Amniotic epithelial cell (primary cell): ENCODE measurements at places on chromosomes 5 and 9.

DNA sequence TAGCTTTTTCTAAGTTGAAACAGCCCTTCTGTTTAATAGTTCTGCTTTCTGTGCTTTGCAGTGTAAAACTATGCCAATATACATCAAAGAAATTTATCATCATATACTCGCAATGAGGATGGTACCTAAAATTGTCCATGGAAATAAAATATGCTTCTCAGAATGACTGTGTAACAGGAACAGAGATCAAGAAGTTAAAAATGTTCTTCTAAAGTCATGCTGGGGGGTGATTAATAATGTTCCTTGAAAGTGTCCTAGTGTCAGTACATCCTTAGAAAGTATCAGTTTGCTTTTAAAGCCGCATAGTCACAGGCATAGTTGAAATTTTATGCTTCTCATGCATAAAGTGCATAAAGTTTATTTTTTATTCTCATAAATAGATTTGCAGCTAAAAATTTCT lies 4.0 kb upstream of the LRRC70 start:
- DNase-seq = no peak

GRCh38 chr9:84554069-84554664 lies 115.4 kb upstream of the NTRK2 start:
- DNase-seq = no peak

DNA sequence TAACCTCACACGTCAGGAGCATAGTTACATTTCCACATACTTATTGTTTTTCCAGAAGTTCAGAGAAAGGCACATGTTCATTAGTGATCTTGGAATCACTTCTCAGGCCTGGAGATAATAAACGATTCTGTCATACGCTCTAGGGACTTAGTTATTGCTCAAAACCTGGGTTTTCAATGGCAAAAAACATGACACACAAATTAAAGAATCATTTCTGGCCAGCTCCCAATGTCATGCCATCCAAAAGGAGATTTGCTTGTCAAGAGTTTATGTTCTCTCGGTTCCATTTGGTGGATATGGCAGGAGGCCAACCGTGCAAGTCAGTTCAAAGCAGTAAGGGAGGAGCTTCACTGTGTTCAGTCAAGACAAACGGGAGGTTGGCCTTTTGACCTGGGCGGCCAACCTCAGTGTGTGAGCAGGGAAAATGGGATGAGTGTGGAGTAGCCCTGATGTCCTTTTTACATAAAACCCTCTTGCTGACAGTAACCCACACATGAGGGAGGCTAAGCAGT lies 123.4 kb downstream of the NXNL2 start:
- DNase-seq = peak; percentile 29

GRCh38 chr9:137757613-137758029 lies 120.0 kb upstream of the CACNA1B start:
- DNase-seq = peak; percentile 64

- DNase-seq = no peak
These were observed 18.1 kb upstream of the RPL26L1 start for GRCh38 chr5:172941067-172941516.

DNA sequence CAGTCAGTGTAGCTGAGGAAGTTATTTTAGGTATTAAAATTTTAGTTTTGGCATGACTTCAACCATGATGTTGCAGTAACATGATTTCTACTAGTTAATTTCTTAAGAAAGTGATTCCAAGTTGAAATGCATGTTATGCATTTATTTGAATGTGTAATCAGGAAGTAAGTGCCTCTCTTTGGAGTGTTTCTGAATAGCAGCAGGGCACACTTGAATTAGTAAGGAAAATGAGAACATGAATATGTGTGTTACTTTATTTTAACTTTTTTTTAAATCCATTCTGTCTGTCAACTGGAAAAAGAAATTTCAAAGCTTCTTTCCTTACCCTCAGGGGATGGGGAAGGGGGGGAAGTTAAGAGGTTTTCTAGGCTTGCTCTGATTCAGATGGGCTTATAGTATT lies 40.4 kb downstream of the CTNNA1 start:
- DNase-seq = no peak

DNA sequence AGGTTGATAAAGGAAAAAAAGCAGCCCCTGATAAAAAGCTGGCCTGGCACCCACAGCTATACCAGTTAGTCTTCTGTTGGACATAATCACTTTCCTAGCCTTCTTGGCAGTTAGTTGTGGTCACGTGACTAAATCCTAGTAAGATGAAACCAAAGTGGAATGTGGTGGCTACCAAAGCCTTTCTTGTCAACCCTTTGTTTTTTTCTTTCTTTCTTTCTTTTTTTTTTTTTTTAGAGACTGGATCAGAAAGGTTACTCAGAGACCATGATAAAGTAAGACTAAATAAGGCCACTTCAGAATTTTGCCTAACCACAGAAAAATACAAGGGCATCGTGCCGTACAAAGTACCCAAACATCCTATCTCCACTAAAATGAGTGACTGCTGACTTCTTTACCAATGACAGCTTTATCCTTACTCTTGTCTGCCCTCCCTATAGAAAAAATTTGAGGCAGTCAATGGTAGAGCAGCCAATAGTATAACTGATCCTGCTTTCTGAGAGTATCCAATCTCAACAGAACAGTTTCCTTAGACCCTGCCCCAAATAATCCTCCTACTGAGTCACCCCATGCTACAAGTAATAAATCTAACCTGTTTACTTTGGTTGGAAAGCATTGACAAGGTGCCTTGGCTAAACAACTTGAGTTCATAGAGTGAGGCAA lies 14.2 kb upstream of the KIF27 start:
- peak; percentile 90 for DNase-seq

DNA sequence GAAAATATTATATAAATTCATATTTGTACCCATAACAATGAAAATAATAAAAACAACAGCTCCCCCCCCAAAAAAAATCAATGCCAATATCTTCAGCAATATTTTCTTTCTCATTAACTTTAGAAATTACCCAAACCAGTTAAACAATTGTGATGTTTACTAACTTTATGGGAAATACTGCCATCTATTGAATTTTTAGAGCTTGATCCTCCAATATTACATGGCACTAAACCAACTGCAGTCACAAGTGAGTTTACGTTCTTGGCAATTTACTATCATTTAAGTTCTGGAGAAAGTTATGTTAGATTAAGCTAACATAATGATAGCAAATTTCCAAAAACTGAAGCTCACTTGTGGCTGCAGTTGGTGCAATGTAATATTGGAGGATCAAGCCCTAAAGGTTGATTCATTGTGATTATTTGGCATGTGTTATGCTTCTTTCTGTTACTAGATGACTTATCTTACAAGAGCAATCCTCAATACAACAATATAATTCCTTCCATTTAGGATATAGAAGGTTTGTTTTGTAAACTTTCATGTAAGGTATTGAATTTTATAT lies 379.5 kb downstream of the CDH18 start:
- DNase-seq = peak; percentile 16

DNA sequence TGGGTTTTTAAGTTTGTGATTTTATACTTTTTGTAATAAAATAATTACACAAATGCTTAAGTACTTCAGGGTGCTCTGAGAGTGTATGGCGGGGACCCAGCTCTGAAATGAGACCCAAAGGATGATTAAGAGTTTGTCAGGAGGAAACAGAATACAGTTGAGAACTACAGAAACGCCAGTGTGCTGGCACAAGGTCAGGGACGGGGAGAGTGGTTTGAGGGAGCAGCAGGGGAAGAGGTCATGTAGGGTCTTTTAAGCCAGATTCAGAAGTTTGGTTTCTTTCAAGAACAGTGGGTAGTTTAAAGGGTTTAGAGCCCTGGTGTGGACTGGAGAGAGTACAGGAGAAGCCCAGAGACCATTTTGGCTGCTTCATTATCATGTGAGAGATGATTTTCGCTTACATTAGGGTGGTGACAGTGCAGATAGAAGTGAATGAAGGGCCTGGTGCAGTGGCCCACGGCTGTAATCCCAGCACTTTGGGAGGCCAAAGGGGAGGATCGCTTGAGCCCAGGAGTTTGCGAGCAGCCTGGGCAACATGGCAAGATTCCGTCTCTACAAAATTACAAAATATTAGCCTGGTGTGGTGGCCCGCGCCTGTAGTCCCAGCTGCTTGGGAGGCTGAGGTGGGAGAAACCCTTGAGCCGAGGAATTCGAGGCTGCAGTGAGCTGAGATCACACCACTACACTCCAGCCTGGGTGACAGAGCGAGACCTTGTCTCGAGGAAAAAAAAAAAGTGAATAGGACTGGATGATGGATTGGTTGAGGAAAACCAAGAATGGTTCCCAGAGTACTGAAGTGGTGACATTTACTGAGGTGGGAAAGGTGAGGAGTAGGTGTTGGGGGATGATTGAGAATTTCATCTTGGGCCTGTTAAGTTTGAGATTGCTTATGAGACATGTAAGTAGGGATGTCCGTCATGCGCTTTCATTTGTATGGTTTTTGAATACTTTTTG lies 1.4 kb upstream of the ETF1 start:
- no peak for DNase-seq

- DNase-seq = no peak
These were observed 502.0 kb downstream of the NR2F1-AS1 start for GRCh38 chr5:93079046-93079445.

DNA sequence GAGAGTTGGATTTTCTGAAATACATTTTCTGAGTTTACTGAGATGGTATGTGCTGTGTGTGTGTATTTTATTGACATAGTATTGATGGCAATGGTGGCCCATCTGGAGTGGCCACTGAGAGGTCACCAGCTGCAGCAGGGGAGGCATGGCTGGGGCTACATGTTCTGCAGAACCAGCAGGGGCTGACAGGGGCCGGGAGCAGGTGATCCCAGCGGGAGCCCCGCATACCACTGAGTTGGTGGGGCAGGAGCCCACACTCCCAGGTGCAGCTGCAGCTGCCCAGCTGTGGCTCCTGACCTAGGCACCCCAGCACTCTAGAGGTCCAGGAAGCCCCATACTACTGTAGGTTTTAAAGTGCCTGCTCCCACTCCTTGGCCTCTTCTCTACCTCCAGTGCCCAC lies 1044.2 kb upstream of the CDH9 start:
- DNase-seq = no peak

DNA sequence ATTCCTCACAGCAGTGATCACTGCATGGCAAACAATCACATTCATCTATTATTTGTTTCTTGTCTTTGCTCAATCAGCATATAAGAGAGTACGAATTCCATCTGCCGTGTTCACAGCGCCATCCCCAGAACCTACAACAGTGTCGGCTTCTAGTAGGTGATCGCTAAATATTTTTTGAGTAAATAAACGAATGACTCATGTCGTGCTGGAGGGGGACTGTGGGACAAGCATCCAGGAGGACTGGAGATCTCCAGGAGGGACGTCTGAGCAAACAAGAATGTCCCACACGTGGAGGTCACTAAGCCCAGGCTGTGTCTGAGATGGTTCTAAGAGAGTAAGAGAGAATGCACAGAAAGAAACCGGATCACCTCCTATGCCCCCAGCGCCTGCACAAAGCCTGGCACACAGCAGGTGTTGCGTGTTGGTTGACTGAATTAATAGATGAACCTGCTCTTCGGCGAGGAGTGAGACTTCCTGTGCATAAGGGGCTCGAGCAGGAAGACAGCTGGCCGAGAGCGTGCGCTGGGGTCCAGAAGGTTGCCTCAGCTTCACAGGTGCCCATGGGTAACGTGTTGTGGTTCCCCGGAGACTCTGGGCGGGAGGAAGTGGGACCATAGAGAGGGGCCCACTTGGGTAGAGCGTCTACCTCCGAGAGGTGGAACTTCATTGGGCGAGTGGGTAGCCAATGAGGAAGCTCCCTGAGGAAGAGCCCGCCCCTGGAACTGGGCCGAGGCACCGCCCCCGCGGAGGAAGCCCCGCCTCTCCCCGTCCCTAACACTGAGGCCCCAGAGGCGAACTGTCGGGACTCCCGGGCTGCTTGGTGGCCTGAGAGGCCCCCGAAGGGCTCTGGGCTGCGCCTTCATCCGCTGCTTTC lies 193.0 kb downstream of the MELK start:
- DNase-seq = peak; percentile 27

GRCh38 chr5:170221327-170221741 lies 11.5 kb upstream of the C5orf58 start:
- DNase-seq = peak; percentile 10

- DNase-seq = peak; percentile 5
These were observed 49.8 kb downstream of the FEM1C start for GRCh38 chr5:115494570-115495289.

DNA sequence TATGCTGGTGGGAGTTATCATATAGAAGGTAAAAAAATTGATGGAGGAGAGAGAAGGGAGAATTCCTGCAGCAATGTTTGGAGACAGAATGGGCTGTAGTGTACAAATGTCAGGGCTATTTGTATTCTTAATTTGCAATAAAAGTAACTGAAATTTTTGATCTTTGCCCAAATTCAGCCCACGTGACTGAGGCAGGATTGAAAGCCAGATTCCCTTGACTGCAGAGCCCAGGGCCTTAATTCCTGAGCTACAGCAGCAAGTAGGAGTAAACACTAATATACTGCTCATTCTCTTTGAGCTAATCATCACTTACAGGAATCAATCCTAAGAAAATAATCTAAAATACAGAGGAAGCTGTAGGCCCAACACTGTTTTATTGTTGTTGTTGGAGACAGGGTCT lies 5.2 kb upstream of the ANXA6 start:
- no peak for DNase-seq

- no peak for DNase-seq
These were observed 155.0 kb upstream of the DAB2 start for GRCh38 chr5:39579750-39580149.

- no peak for DNase-seq
These were observed 279.3 kb downstream of the ASTN2 start for GRCh38 chr9:117135501-117136098.

DNA sequence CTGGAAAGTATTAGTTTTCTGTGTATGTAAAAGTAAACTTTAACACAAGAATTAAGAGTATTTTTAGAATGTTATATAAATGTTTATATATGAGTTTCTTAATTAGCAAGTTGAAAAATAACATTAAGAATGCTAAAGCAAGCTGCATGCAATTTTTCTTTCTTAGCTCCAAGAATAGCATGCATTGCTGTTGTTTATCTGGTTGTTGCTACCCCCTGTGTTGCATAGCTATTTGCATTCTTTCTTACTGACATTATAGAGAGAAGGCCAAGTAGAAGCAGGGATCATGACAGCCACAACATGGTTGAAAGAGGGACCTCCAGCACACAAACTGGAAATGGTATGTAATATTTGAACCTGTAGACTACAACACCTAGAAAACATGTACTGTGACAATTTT lies 94.8 kb downstream of the ERCC6L2 start:
- DNase-seq = no peak

DNA sequence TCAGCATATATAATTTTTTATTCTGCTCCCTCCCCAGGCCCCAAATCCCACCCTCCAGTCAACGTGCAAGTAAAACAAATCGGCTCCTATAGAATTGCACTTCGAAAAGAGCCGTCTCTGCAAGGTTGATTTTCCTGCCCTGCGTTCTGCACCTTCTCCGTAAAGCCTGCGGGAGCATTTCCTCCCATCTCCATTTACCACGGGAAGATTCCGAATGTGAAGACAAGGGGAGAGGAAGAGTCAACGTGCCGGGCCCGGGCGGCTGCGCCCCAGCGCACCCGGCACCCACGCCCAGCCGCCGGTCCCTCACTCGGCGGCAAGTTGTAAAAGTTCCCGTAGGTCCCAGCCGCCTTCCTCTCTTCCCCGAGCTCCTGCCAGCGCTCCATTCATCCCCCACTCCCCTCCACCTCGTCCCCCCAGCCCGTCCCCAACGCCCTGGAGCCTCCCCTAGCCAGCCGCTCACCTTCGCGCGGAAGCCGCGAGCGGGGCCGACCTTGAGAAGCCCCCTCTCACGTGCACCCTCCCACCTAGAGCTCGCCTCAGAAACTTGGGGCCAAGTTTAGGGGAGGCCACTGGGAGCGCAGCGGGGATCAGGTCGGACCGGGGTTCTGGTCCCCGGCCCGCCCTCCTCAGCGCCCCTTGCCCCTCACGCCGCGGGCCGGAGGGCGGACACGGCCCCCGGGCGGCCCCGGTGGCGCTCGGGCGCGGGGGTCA lies 431 bp downstream of the BNC2 start:
- DNase-seq = no peak

GRCh38 chr9:123682746-123683145 lies 247.2 kb downstream of the DENND1A start:
- no peak for DNase-seq
